PC-3 (cell line): ENCODE measurements at places on chromosomes 7 and 10. TPM values are rescaled to one million over a fixed set of nuclear protein-coding genes. Genes with fewer than 3 reads are reported as not detected.

PRR15 gene
- total RNA-seq: 23.4 and 26.6 TPM in 2 replicates

ST8SIA6 gene
- not detected in 2 replicates for total RNA-seq

CCDC6 gene
- total RNA-seq: 37.6 and 46.1 TPM in 2 replicates

MSS51 gene
- total RNA-seq: 3.2 and 3.5 TPM in 2 replicates

DNA sequence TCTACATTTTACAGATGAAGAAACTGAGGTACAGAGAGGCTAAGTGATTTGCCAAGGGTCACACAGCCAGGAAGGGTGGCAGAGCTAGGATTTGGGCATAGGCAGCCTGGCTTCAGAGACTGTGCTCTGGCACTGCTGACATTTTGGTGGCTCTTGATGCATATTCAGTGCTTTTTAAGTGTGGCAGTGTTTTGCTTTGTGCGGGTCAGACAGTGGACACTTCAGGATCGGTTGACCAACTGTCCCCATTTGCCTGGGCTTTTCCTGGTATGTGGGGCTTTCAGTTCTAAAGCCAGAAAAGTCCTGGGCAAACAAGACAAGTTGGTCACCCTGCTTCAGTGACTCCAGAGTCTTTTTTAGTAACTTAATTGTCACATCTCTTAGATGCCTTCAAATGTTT, 35.0 kb downstream of the SUFU start:
- no peak overlapping the region for H3K27ac ChIP-seq
- H3K36me3 ChIP-seq: no peaks in the 10 kb centered on the region
- no peak overlapping the region for H3K4me3 ChIP-seq
- H3K4me1 ChIP-seq: no peaks in the 10 kb centered on the region

DNA sequence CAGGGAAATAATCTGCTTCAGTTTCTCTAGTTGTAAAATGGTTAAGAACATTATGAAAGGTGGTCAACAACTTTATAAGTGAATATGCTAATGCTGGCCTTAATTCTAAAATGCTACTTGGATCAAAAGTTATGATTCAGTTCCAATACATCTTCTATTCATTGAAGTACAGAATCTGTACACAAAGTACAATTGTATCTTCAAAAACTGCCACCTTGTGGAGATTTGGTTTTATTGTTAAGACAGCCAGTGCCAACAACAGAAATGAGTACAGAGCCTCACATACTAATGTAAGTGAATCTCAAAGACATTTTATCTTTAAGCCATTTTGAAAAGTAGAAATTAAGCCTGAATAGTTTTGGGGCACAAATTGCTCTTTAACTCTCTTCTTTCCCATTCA, 194.0 kb downstream of the CFTR start:
- H3K27ac ChIP-seq: no peak overlapping the region
- peaks cover 34% of the 10 kb centered on the region for H3K27me3 ChIP-seq
- no peak overlapping the region for H3K4me3 ChIP-seq

DNA sequence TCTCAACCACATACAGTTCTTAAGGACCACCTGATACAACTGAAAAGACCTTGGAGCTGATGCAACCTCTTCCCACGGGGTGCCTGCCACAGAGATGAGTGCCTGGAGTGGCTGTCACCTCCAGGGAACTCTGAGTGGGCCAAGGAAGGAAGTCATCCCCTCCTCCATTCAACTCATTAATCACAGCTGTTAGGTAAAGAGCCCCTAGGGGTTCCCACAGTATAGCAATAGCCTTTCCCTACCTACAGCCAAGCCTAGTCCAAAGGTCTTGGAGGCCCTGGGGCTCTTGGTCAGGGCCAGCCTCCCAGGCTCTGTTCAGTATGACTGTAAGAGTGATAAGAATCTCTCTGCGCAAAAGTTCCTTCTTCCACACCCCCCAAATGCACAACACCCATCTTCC, 70.4 kb upstream of the NFE2L3 start:
- DNase-seq: peak; percentile 5
- no peak overlapping the region for H3K27ac ChIP-seq
- peaks cover 31% of the 10 kb centered on the region for H3K4me1 ChIP-seq
- no peaks in the 10 kb centered on the region for H3K27me3 ChIP-seq
- no peaks in the 10 kb centered on the region for H3K36me3 ChIP-seq
- H3K4me3 ChIP-seq: no peak overlapping the region
